Mammary epithelial cell (primary cell): ENCODE measurements at places on chromosomes 5 and 9. TPM values are rescaled to one million over a fixed set of nuclear protein-coding genes. Genes with fewer than 3 reads are reported as not detected.

The MAP1B gene
- total RNA-seq: 30.8 and 78.1 TPM in 2 replicates

The TESK1 gene
- 37.9 and 38.2 TPM in 2 replicates for total RNA-seq

The C1QTNF3 gene
- total RNA-seq: 0.53 and 0.80 TPM in 2 replicates

The SOHLH1 gene
- not detected for total RNA-seq

The MZB1 gene
- not detected for total RNA-seq

The ADAMTS13 gene
- total RNA-seq: 5.2 and 9.6 TPM in 2 replicates

The C5 gene
- 1.6 TPM in 2 replicates for total RNA-seq

The FAXDC2 gene
- total RNA-seq: 0.56 and 0.64 TPM in 2 replicates

The C5orf58 gene
- not detected for total RNA-seq
